ENCODE measurements at places on chromosomes 12 and 14. TPM values are rescaled to one million over a fixed set of nuclear protein-coding genes. Genes with fewer than 3 reads are reported as not detected.

CEBPE gene
- polyA plus RNA-seq = 0.33 TPM

TGM1 gene
- 1.0 TPM for polyA plus RNA-seq

DNA sequence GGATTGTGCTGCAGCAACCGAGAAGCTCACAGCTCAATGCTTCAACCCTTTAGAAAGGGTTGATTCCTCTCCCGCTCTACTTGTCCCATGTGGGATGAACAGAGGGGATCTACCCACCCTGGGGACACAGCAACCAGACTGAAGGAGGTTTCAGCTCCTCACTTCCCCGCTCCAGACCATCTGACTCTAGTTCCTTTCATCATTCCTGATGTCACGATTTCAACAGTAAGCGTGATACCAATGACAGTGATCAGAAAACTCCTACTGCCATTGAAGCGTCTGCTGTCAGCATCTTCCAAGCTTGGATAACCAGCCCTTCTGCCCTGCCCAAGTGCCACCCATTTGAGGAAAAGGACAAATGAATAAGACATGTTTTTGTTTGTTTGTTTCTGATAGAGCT lies 14.3 kb downstream of the SERPINA1 start:
- no peak for DNase-seq

GRCh38 chr14:28077021-28077420 lies 689.6 kb upstream of the FOXG1 start:
- no peak for DNase-seq
